Naive B cell (primary cell): ENCODE measurements at places on chromosomes 4 and X. TPM values are rescaled to one million over a fixed set of nuclear protein-coding genes. Genes with fewer than 3 reads are reported as not detected.

The ARMCX6 gene
- polyA plus RNA-seq, result 58.0 TPM

The WDR17 gene
- not detected for polyA plus RNA-seq

The TEX13D gene
- not detected for polyA plus RNA-seq

The PCDH11X gene
- polyA plus RNA-seq, result not detected

The FAM53A gene
- polyA plus RNA-seq, result 1.9 TPM

The SMARCA1 gene
- polyA plus RNA-seq, result not detected

The MGAT4D gene
- polyA plus RNA-seq, result not detected

The GAGE1 gene
- polyA plus RNA-seq, result not detected

The FAM114A1 gene
- not detected for polyA plus RNA-seq

The NAT8L gene
- not detected for polyA plus RNA-seq

The DCX gene
- polyA plus RNA-seq, result not detected

The CTAG1B gene
- polyA plus RNA-seq, result not detected

The TRIM75 gene
- not detected for polyA plus RNA-seq

The FATE1 gene
- polyA plus RNA-seq, result not detected

The DCAF8L1 gene
- polyA plus RNA-seq, result not detected
